ENCODE measurements at places on chromosomes 2 and 18. TPM values are rescaled to one million over a fixed set of nuclear protein-coding genes. Genes with fewer than 3 reads are reported as not detected.

The WDR12 gene
- total RNA-seq: 129 TPM

The HSBP1L1 gene
- total RNA-seq: 21.3 TPM

The IGFBP5 gene
- total RNA-seq: not detected

The EGR4 gene
- total RNA-seq: 0.14 TPM

The TMEM247 gene
- total RNA-seq: not detected

The FTCDNL1 gene
- total RNA-seq: 0.94 TPM

The ATIC gene
- total RNA-seq: 84.5 TPM

The LIMS4 gene
- total RNA-seq: not detected

The MAPK4 gene
- not detected for total RNA-seq

The CENPO gene
- 17.5 TPM for total RNA-seq

The TMEM198 gene
- total RNA-seq: 3.2 TPM

The NT5DC4 gene
- total RNA-seq: not detected

The PDE1A gene
- 0.15 TPM for total RNA-seq

The HOXD4 gene
- not detected for total RNA-seq

The ZSCAN30 gene
- total RNA-seq: 27.4 TPM

The CCBE1 gene
- not detected for total RNA-seq

The IL1F10 gene
- not detected for total RNA-seq

The PNKD gene
- total RNA-seq: 26.5 TPM

The GALNT13 gene
- not detected for total RNA-seq

The CRYBA2 gene
- total RNA-seq: not detected

The SLC9A2 gene
- not detected for total RNA-seq

The GAREM1 gene
- total RNA-seq: 0.11 TPM

The ELOA2 gene
- total RNA-seq: not detected

The NRP2 gene
- total RNA-seq: 7.2 TPM
